Activated T-cell treated with anti-CD3 and anti-CD28 coated beads for 1 hour (primary cell): ENCODE measurements at places on chromosomes 2 and 18.

GRCh38 chr2:6921321-6921922 lies 4.2 kb downstream of the RNF144A start:
- DNase-seq = no peak

DNA sequence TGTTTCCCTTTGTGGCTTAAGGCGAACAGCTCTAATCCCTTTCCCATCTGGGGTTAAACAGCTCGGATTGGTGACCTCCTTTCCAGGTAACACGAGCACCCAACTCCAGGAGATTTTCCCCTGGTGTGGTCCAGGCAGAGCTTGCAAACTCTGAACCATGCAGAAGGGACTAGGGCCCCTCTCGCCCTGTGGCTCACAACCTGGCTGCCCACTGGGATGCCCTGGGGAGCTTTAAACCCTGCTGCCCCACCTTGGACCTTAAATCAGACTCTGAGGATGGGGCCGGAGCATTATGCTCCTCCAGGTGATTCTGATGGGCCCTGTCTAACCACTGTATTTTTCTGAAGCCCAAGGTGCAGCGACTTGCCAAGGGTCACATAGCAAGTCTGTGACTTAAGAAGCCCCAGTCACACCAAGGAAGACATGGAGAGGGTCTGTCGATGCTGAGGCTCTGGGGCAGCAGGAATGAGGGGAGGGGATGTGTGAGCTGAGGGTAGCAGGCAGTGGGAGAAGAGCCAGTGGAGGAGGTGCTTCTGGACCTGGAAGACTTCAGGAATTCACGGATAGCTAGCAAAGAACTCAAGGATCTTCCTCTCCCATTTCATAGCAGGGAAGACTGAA lies 5.9 kb downstream of the ARID5A start:
- no peak for DNase-seq

GRCh38 chr2:192122141-192122540 lies 72.6 kb downstream of the TMEFF2 start:
- no peak for DNase-seq

DNA sequence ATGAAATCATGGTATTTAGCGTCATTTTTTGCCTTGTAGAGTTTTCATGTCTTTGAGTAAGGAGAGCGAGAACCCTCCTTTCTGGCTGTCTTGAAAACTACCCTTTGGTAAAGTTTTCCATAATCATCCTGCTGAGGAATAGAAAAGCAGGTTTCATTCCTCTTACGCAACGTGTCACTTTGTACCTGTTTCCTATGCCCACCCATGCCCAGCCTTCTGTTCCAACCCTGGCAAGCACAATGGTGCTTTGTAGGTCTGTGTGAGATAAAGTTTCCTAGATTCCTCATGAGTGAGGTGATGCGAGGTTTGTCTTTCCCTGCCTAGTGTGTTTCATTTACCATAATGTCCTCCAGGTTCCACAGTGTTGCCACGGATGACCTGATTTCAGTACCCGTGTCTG lies 29.3 kb downstream of the CCDC74A start:
- DNase-seq = no peak

DNA sequence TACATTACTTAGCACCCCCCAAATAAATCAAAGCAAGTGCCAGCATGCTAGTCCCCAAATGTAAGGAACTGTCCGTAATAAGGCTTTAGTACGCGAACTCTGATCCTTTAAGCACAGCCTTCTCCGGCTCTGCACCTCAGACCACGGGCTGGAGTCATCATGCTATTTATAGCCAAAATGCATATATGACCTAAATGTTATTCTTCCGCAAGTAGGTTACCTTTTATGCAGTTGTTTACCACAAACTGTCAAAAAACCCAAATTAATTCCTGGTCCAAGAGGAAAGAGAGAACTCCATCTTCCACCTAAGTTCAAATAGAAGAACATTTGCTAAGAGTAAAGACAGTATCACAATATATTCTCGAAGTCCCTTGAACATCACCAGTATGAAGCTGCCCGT lies 42.7 kb downstream of the ZNF516 start:
- DNase-seq = no peak

- DNase-seq = no peak
These were observed 605.2 kb upstream of the SYT4 start for GRCh38 chr18:43882358-43883055.

GRCh38 chr2:100789361-100789760 lies 30.6 kb upstream of the NPAS2 start:
- no peak for DNase-seq

DNA sequence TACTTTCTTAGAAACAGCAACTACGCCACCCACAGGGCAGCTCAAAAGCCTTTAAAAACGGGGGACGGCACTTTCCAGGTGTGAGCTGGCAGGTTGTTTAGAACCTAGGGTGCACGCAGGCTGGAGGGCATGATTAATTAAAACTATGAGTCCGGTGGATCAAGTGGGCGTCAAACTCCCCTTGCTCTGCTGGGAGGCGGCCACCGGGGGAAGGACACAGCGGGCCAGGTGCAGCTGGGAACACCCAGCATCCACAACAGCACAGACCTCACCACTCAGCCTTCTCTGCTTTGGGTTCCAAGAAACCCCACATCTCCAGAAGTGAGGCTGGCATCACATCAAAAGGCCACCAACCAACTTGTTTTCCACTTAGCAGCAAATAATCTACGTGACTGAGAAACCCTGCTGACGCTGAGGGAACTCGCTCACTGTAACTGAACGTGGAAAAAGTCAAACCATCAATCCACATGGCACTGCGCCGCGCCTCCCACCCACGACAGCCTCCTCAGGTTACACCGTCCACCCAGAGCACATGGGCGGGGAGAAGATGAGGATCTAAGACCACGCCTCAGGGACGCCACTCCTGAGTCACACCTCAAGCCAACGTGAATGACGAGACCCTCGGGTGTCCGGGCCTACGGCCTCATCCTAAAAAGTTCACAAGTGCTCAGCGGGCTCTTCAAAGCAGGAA lies 118.2 kb downstream of the ZNF516 start:
- DNase-seq = no peak

DNA sequence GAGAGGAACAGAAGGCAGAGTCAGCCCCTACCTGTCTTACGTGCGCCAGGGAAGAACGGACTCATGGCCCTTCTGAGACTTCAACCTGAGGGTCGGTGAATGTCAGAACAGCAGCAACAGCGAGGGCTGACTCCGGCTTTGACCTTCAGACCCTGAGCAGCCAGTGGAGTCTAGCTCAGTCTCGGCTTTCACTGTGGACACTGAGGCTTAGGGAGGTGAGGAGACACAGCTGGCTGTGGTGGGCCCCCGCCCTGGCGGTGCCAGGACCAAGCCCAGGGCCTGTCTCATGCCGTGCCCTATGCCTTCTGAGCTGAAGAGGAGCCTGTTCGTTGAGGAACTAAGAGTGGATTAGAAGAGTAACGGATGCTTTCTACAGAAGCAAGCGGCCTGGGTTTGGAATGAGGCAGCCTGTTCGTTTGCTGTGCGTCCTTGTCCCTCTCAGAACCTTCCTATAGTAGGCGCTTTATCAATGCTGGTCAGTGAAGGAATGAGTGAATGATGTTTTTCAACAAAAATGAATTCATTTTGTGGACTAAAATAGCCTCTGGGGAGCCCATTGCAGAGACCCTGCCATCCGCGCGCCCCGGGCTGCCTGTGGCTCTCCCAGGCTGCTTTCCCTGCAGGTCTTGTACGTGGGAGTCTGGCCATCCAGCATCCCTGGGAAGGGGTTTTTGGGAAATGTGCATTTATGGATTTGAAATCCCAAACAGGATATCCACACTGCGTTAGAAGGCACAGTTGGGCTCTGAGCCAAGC lies 38.9 kb downstream of the ASB1 start:
- no peak for DNase-seq

GRCh38 chr2:15334644-15335326 lies 226.3 kb downstream of the NBAS start:
- no peak for DNase-seq

- no peak for DNase-seq
These were observed 318.9 kb upstream of the SYT4 start for GRCh38 chr18:43596105-43596712.

- no peak for DNase-seq
These were observed 5.3 kb upstream of the IL36G start for GRCh38 chr2:112972423-112973086.

DNA sequence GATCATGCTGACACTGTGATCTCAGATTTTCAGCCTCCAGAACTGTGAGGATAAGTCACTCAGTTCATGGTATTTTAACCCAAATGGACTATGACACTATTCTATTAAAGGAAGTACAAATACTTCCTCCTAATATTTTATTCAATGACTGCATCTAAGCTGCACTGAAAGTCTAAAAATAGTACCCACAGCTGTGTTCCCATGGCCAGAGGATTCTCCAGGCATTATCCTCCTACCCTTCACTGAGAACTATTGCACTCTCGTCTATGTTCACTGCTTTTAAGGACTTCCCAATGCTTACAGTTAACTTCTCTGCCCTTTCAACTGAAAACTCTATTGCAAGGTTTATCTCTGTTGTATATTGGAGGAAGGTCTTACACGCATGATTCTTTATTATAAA lies 15.2 kb downstream of the LRATD1 start:
- DNase-seq = no peak

DNA sequence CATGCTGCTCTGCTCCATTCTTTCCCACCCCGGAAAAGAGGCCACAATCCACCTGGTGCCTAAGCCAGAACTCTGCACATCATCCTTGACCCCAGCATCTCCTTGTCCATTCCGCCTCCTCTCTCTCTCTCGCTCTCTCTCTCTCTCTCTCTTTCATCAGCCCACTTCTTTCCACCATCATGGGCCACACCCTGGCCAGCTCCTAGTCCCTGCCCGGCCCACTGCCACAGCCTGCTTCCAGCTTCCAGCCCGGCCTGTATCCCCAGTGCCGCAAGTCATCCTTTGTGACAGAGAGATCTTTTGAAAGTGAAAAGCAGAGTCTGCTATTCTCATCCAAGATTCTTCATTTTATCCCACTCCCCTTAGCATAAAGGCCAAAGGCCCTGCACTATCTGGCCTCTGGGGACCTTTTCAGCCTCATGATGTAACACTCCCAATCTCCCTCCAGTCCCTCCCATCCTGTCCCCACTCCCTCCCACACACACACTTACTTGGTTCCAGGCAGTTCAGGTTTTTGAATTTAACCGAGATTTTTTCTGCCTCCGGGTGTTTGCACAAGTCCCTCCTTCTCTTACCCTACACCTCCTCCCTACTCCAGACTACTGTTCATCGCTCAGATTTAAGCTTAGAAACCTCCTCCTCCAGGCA lies 214.0 kb downstream of the EN1 start:
- DNase-seq = no peak

DNA sequence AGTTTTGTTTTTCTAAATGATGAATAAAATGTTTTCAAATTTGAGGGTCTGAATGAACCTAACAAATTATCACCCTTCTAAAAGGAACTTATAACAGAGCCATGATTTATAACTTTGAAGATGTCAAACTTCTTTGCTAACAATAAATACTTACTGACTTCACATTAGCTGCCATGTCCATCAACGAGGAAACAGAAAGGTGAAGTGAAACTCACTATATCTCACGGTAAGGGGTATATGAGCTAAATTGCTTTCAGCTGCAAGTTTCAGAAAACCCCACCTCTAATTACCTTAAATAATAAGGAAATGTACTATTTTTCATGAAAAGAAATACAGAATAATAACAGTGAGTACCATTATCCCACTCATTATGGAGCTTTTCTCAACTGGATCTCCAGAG lies 350.8 kb upstream of the NT5C1B start:
- no peak for DNase-seq

- DNase-seq = no peak
These were observed 58.1 kb upstream of the MYT1L start for GRCh38 chr2:2389215-2389614.
